HS-5 (cell line): ENCODE measurements at places on chromosomes 13 and 19.

- no peak for DNase-seq
These were observed 28.8 kb upstream of the MCF2L start for GRCh38 chr13:112940236-112940635.

DNA sequence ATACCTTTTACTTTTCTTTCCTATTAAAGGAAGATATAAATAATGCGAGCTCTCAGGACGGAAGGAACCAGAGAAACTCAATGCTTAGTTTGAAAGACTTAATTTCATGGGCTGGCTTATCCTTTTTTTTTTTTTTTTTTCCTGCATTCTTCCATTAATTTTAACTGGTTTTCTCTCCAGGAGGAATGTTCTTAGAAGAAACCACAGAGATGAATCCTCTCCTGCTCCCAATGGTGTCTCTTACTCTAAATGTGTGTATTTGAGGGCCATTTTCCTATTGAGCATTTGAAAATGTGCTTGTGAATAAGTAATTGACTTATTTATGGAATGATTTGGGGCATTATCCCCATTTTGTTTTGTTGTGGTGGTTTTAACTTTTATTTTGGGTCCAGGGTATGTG, 494.9 kb downstream of the FOXO1 start:
- no peak for DNase-seq

- no peak for DNase-seq
These were observed 28.1 kb upstream of the CLDN10 start for GRCh38 chr13:95524264-95524901.

DNA sequence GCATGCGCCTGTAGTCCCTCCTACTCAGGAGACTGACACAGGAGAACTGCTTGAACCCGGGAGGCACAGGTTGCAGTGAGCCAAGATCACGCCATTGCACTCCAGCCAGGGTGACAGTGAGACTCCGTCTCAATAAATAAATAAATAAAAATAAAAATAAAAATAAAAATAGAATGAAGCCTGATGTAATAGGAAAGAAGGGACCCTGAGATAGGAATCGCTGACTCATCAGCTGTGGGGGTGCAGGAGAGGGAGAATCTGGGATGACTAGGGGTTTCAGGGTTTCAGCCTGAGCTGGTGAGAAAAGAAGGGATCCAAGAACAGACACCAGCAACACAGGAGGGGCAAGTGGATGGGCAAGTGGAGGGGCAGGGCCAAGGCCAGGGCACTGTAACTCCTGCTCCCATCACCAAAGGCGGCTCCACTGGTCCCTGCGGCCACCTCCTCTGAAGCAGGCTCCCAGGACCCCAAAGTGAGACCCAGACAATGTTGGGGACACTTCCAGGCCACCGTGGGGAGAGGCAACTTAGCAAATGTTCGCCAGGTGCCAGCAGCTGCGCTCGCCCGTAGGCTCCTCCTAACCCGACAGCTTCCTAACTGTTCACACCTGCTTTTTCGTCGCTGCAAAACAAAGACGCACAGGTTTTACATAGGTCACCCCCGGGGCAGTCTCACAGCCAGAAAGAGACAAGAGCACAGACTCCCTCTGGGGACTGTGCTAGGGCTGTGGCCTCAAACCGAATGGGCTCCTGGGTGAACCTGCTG, 1.2 kb downstream of the HAUS8 start:
- no peak for DNase-seq

- no peak for DNase-seq
These were observed 607 bp upstream of the SYNE4 start for GRCh38 chr19:36009220-36009619.

DNA sequence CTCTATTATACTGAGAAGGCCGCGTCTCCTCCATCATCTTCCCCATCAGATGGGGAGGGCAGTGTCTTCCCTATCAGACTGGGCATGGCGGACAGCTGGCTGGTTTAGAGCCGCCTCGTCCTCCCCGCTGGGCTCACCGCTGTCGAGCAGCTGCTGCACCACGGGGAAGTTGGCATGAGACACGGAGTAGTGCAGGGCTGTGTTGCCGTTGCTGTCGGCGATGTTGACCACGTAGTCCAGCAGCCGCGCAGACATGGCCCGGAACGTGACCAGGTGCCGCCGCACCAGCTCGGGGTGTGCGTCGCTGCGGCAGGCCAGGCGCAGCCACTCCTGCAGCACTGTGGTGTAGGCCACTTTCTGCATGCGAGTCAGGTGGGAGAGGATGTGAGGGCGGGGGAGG, 18.8 kb upstream of the SPC24 start:
- no peak for DNase-seq

GRCh38 chr13:60226507-60226906, 62.8 kb upstream of the DIAPH3 start:
- DNase-seq: no peak

- no peak for DNase-seq
These were observed 367.0 kb downstream of the MYO16 start for GRCh38 chr13:108996430-108996829.
